Vein endothelial cell (primary cell): ENCODE measurements at places on chromosomes 1 and 21. TPM values are rescaled to one million over a fixed set of nuclear protein-coding genes. Genes with fewer than 3 reads are reported as not detected.

The CLCA1 gene
- total RNA-seq = not detected in 2 replicates

The SLC25A34 gene
- 0.33 and 1.1 TPM in 2 replicates for total RNA-seq

The PLCH2 gene
- under 0.01 and 0.33 TPM in 2 replicates for total RNA-seq

The DMRTA2 gene
- total RNA-seq = not detected in 2 replicates

The AADACL3 gene
- not detected in 2 replicates for total RNA-seq

The OR14K1 gene
- total RNA-seq = not detected in 2 replicates

The UHMK1 gene
- 65.3 and 81.3 TPM in 2 replicates for total RNA-seq

The BSND gene
- not detected in 2 replicates for total RNA-seq

The TNFSF4 gene
- 11.8 and 19.4 TPM in 2 replicates for total RNA-seq

The EXO1 gene
- 4.6 and 11.9 TPM in 2 replicates for total RNA-seq

The OR2W3 gene
- 0.33 TPM in 1 of 2 replicates, not detected in the other for total RNA-seq

The BEND5 gene
- total RNA-seq = 0.65 TPM in 1 of 2 replicates, not detected in the other

The UBE2Q1 gene
- total RNA-seq = 45.5 and 47.0 TPM in 2 replicates

The SPRR2B gene
- total RNA-seq = not detected in 2 replicates

The CELA2B gene
- not detected in 2 replicates for total RNA-seq

The TSPEAR gene
- total RNA-seq = not detected in 2 replicates

The MATN1 gene
- total RNA-seq = under 0.01 TPM in 1 of 2 replicates, not detected in the other

The GJA8 gene
- not detected in 2 replicates for total RNA-seq

The FBXO2 gene
- 1.3 and 2.3 TPM in 2 replicates for total RNA-seq
